Smooth muscle cell of the brain vasculature (primary cell): ENCODE measurements at places on chromosomes 11 and 22.

DNA sequence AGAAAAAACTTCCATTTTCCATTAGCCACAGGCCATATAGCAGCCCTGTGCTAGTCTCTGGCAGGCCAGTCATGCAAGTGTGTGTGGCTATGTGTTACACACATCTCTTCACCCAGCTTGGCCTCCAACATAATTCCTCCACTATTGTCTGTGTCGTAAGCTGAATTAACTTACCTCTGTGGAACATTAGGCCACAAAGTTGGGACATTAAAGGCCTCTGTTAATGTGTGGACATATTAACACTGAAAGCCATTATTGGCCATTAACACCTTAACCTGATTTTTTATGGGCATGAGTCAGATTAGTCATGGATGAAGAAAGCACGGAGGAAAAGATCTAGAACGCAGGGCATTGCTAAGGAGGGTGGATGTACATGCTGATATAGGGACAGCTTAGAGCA, 100.1 kb downstream of the DBX1 start:
- DNase-seq = no peak

DNA sequence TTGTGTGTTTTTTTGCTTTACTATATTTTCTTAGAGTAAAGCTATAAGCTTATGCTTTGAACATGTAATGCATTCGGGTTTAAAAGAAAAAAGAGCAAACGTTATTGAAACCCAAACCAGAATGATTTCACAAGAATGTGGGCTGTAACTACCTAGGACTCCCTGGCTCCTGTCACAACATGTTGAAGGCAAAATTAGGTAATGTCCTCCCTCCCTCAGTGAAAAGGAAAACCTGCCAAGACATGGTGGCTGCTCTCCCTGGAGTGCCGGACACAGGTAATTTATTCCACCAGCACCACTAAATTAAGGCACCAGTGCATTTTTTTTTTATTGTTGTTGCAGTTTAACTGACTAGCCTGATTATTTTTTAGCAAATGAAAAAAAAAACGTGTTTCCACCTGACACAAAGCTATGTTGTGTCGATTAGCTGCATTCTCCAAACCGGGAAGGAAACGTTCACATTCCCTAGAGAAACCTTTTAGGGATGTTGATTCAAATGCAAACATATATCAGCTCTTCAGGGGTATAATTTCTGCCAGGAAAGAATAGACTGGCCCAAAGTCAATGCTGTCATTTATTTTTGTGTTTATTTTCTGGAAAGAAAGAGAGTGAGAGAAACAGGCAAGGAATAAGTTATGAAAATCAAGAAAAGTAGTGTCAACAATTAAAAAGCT, 134.6 kb downstream of the CCDC34 start:
- no peak for DNase-seq

GRCh38 chr11:12691473-12691872, 17.3 kb downstream of the TEAD1 start:
- DNase-seq = no peak

DNA sequence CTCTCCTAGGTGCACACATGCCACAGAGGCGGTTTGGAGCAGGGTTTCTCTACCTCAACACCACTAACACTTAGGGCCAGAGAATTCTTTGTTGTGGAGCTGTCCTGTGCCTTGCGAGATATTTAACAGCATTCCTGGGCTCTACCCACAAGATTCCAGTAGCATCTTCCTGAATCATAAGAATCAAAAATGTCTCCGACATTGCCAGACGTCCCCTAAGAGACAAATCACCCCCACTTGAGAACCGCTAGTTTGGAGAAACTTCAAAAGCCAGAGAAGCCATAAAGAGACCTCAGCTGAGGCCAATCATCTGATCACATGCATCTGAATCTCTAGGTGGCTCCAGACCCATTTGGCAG, 16.1 kb downstream of the MFNG start:
- no peak for DNase-seq

GRCh38 chr11:9719566-9720289, 55.9 kb downstream of the SWAP70 start:
- no peak for DNase-seq

- peak; percentile 97 for DNase-seq
Measured at GRCh38 chr11:57778318-57779037, 16.9 kb downstream of the CTNND1 start.

GRCh38 chr11:58957922-58958321, 18.6 kb downstream of the GLYATL1 start:
- DNase-seq = no peak
